Erythroblast (primary cell): ENCODE measurements at places on chromosomes 4 and X.

GRCh38 chr4:150970685-150971151 is 44.4 kb downstream of the LRBA start:
- DNase-seq = peak; percentile 8

- no peak for DNase-seq
Measured at GRCh38 chr4:15037923-15038541, 35.8 kb downstream of the CPEB2 start.

DNA sequence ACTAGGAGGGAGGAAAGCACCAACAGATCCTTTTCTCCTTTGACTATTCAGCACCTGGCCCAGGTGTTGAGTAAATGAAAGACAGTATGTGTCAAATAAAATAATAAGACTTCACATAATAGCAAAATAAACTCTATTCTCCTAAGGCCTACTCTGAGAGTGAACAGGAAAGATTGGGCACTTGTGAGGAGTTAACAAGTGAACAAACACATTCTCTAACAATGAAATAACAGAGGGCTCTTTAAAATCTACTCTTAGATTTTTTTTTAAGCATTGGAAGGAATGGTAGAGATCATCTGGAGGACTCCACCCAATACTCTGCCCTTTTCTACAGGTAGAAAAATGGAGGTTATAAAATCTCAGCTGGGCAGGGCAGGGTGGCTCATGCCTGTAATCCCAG is 39.1 kb upstream of the NOCT start:
- no peak for DNase-seq

GRCh38 chr4:89488736-89489135 is 181.1 kb upstream of the GPRIN3 start:
- DNase-seq = no peak

- DNase-seq = no peak
Measured at GRCh38 chr4:138277133-138277532, 35.0 kb upstream of the SLC7A11 start.

DNA sequence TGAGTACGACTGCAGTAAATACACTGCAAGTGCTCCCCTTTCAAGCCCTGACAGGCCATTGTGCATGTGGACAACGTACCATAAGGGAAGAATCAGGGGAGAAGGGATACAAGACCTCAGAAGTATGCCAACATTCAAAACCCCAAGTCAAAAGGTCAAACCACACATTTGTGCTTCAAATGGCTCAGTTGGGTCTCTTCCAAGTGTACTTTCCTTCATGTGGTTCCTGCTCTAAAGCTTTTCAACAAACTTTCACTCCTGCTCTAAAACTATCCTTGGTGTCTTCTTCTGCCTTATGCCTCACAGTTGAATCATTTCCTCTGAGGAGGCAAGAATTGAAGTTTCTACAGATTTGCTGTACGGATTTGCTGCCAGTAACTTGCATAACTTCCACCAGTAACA is 305.7 kb upstream of the SLIT2 start:
- DNase-seq = no peak

GRCh38 chr4:8541981-8542715 is 38.0 kb upstream of the GPR78 start:
- no peak for DNase-seq

DNA sequence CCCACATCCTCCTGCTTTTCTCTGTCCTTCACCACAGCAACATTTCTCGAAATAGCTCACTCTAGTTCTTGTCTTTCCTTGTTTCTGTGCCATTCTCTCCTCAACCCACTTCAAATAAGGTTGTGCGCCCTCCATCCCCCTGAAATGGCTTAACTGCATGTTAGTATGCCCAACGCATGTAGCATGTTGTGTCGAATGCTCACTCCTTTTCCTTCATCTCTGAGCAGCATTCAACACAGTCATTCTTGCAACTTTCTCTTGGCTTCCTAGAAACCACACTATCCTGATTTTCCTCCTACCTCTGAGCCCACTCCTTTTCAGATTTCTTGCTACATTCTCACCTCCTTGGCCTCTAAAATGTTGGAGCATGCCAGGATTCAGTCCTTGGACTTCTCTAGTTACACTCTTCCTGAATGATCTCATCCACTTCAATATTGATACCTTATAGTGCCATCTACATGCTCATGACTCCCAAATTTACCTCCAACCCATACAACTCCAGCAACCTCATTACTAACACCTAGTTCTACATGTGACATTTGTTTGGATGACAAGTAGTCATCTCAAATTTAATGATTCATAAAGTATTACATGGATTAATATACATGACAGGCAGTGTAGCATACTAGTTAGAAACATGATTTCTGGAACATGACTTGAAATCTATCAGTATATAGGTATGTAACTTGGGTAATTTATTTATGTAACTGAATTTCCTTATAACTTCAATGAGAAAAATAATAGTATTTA is 22.3 kb downstream of the RBMX start:
- DNase-seq = no peak

- DNase-seq = no peak
Measured at GRCh38 chrX:109914114-109914849, 88.6 kb upstream of the TMEM164 start.

DNA sequence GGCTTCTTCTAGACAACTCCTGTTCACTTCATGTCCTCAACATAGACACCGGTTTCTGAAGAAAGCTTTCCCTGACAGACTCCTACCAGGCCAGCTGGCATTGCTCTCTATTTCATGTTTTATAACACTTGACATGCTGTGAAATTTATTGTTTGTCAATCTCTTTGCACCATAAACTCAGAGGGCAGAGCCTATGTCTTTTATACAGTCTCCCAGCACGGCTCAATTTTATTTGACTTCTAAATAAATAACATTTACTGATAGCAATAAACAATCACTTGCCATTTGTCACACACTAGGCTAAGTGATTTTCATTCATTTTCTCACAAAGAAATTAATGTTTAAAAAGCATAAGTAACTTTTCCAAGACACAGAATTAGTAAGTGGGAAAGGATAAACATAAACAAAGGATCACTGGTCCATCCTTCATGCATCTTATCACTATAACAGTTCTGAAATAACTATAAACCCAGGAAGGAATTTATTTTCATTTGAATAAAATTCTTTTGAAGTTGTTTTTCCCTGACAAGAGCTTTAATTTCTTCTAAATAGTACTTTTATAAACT is 577.6 kb downstream of the TECRL start:
- DNase-seq = no peak

GRCh38 chr4:146329050-146329716 is 114.8 kb downstream of the REELD1 start:
- no peak for DNase-seq

DNA sequence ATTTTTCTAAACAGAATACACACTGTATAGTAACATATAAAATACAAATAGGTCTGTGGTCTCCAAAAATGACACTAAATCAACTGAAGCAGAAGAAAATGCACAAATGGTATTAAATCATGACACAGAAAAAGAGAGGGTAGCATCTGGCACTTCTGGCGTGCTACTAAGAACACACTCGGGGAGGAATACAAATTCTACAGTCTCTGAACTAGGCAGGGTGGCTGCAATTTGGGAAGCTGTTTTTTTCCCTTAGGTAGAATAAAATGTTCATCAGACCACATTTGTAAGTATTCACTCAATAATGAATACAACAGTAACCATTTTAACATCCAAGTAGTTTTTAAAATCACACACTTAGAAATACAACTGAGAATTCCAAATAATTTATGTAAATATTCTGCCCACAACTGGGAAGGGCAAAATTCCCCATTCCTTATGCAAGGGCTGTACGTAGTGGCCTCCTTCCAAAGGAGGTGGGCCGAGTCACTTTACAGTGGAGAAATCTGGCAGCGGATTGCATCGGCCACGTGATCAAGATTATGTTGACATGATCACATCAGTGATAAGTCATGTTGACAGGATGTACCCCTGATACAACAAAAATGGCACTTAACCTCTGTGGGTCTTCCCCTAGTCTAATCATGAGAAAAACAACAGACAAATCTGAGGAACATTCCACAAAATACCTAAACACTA is 101.1 kb downstream of the TSPAN5 start:
- DNase-seq = no peak

- DNase-seq = peak; percentile 11
Measured at GRCh38 chr4:56240554-56241174, 146.6 kb downstream of the AASDH start.

DNA sequence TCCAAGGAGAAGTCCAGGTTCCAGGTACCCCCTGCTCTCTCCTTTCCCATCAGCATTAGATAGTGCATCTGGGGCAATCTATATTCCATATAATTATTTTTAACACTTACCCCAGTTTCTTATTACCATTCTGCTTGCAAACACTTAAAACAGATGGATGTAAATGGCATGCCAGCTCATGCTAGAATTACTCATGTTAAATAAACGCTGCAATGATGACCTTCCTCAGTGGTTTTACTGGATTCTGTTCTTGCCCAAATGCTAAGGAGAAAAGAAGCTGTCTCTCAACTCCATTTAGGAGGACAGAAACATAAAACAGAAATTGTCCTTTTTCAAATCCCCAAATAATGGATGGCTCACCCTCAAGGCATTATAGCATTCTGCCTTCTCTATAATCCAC is 161.1 kb downstream of the NLGN4X start:
- no peak for DNase-seq

- DNase-seq = no peak
Measured at GRCh38 chrX:44735498-44735897, 108.3 kb upstream of the DUSP21 start.

DNA sequence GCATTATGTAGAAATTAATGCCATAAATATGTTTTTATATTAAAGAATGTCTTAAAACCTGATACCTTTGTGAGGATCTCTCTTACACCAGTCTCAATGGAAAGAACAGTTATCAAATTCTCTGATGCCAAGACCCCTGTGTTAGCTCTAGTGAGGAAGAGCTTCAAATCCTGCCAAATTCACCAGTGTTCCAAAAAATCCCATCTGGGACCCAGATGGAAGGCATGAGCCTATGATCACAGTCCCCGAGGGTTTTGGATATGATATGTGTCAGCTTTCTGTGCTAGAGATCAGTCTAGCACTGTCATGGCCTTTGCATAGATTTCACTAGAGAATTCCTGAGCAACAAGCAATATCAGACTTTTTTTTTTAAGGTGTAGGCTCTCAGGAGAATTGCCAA is 412.1 kb downstream of the UBE2NL start:
- DNase-seq = no peak

DNA sequence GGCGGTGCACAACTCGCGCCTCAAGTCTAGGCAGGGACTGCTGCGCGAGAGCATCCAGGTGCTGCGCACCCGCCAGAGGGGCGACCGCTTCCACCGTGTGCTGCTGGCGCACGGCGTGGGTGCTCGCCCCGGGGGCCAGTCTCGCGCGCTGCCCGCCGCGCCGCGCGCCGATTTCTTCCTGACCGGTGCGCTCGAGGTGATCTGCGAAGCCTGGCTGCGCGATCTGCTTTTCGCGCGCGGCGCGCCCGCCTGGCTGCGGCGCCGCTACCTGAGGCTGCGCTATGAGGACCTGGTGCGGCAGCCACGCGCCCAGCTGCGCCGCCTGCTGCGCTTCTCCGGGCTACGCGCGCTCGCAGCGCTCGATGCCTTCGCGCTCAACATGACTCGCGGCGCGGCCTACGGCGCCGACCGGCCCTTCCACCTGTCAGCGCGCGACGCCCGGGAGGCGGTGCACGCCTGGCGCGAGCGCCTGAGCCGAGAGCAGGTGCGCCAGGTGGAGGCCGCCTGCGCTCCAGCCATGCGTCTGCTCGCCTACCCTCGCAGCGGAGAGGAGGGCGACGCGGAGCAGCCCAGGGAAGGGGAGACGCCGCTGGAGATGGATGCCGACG is 1.3 kb downstream of the CHST7 start:
- peak; percentile 3 for DNase-seq

GRCh38 chrX:7168371-7168770 is 20.4 kb upstream of the PUDP start:
- DNase-seq = no peak

- DNase-seq = no peak
Measured at GRCh38 chr4:84070289-84070688, 428.8 kb downstream of the NKX6-1 start.

GRCh38 chr4:102826105-102826889 is 1.1 kb downstream of the UBE2D3 start:
- DNase-seq = no peak

DNA sequence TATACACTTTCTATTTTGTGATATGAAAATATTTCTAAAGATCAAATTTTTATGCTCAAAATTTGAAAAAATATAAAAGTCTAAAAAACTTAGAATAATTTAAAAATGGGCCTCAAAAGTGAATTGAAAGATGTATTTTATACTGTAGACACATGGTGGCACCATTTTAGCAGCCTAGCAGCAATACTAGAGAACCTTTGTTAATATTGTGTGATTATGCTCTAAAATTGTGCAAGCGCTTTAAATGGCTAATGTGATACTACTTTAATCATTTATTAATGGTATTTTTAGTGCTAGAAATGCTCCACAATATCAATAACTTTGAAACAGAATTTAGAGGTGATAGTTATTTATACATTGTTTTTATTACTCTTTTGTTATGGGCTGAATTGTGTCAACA is 3.7 kb upstream of the GUF1 start:
- peak; percentile 46 for DNase-seq

- DNase-seq = no peak
Measured at GRCh38 chr4:88752754-88753153, 55.1 kb upstream of the NAP1L5 start.

- DNase-seq = no peak
Measured at GRCh38 chr4:157591245-157591644, 370.7 kb downstream of the GRIA2 start.

DNA sequence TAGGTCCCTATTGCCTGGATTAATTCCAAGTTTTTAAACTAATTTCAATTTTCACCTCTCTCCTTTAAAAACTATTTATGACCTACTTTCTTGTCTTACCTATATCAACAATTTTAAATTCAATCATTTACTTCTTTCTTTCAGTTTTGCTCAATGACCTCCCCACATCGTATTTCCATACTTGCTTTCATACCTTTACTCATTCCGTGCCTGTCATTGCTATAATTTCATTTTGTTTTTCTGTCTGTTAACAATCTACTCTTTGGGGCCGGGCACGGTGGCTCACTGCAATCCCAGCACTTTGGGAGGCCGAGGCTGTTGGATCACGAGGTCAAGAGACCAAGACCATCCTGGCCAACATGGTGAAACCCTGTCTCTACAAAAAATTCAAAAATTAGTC is 781.1 kb downstream of the FSTL5 start:
- no peak for DNase-seq

DNA sequence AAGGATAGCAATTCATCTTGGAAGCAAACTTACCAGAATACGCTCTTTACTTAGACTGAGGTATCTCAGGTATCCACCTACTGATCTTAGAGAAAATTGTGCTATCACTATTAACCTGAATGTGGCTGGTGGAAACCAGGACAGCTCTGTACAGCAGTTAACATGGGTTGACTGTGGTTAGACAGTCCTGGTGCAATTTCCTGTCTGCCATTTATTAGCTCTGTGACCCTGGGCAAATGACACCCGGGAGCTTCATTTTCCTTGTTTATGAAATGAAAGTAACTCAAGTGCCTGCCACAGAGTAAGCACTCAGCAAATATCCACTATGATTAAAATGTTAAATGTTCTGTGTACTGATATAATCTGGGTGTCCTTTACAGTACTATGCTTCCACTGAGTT is 60.0 kb downstream of the SMC1A start:
- no peak for DNase-seq

- no peak for DNase-seq
Measured at GRCh38 chr4:73447671-73448070, 11.7 kb downstream of the AFP start.
